PC-3 (cell line): ENCODE measurements at places on chromosomes 2 and 18. TPM values are rescaled to one million over a fixed set of nuclear protein-coding genes. Genes with fewer than 3 reads are reported as not detected.

The ASXL3 gene
- total RNA-seq = not detected in 2 replicates

The SLC30A3 gene
- 0.36 TPM in 1 of 2 replicates, not detected in the other for total RNA-seq

The PER2 gene
- total RNA-seq = 8.6 and 13.0 TPM in 2 replicates

The GALNT13 gene
- 2.0 and 2.6 TPM in 2 replicates for total RNA-seq

The SMAD7 gene
- total RNA-seq = 7.9 and 9.4 TPM in 2 replicates

The BMP10 gene
- total RNA-seq = not detected in 2 replicates

The GREB1L gene
- 6.3 and 10.3 TPM in 2 replicates for total RNA-seq

The UPP2 gene
- not detected in 2 replicates for total RNA-seq

The DYNAP gene
- total RNA-seq = not detected in 2 replicates

DNA sequence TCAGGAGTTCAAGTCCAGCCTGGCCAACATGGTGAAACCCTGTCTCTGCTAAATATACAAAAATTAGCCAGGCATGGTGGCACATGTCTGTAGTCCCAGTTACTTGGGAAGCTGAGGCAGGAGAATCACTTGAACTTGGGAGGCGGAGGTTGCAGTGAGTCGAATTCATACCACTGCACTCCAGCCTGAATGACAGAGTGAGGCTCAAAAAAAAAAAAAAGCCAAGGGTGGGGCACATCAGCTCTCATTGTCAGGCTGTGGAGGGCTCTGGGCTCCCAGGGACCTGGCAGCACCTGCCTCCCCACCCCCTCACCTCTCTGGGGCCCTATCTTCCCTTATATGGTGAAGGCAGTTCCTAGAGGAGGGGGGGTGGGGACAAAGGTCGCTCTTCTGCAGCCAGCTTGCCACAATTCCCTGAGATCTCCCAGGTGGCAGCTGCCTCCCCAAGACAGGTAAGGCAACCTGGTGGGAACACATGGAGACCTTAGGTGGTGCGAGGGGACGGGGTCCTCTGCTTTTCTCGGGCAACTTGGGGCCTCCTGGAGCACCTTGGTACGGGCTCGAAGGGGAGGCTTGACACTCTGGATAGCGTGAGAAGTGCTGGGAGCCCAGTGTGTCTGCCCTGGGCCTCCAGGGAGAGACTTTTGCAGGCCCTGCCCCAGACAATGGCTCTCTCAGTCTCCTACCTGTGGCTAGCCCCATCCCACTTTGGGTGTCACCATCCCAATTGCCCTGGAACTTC lies at the start of gene VIL1:
Gene VIL1 (plus strand): TSS at position 407 of the 742 bp plus-strand sequence. CDS start 4,656 bp downstream, outside the sequence.
- H3K27me3 ChIP-seq = no peaks in the 10 kb centered on the region
- H3K4me3 ChIP-seq = no peak within 1 kb of the TSS
- no peak within 1 kb of the TSS for H3K27ac ChIP-seq
- no peak for DNase-seq

GRCh38 chr2:121862286-121862685 lies 106.8 kb downstream of the TSN start:
- peaks cover 30% of the 10 kb centered on the region for H3K27me3 ChIP-seq
- H3K36me3 ChIP-seq = no peaks in the 10 kb centered on the region
- H3K27ac ChIP-seq = no peak overlapping the region
- no peak for DNase-seq
- no peak overlapping the region for H3K4me3 ChIP-seq
- H3K4me1 ChIP-seq = no peaks in the 10 kb centered on the region; the same call in 1 of the 2 replicates

DNA sequence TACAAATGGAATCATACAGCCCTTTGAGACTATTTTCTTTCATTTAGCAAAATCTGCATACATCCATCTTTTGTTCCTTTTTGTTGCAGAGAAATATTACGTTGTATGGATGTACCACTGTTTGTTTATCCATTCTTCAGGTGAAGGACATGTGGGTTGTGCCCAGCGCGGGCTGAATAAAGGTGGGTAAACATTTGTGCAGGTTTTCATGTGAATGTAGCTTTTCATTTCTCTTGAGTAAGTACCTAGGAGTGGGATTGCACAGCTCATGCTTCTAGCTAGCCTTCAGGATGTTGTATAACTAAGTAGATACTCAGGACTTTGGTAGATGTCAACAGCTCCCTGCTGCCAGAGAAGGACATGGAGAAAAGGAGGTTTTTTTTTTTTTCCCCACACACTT lies 50.6 kb upstream of the SPRED2 start:
- no peak overlapping the region for H3K27ac ChIP-seq
- DNase-seq = no peak
- no peaks in the 10 kb centered on the region for H3K36me3 ChIP-seq
- no peaks in the 10 kb centered on the region for H3K27me3 ChIP-seq
- H3K4me3 ChIP-seq = no peak overlapping the region

DNA sequence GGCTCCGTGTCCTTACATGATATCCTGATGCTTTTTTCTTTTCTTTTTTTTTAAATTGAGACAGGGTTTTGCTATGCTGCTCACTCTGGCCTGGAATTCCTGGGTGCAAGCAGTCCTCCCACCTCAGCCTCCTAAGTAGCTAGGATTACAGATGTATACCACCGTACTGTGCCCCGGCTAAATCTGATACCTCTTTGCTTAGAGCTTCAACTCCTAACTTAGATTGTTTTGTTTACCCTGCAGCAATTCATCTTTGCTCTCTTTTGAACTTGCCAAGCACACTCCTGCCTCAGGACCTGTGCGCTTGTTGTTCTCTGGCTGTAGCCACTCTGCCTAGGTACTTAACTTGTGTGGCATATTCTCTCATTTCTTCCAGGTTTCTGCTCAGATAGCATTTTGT lies 24.5 kb downstream of the RAB10 start:
- no peak for DNase-seq
- no peak overlapping the region for H3K4me3 ChIP-seq
- H3K27ac ChIP-seq = no peak overlapping the region
- no peaks in the 10 kb centered on the region for H3K27me3 ChIP-seq
- H3K4me1 ChIP-seq = no peaks in the 10 kb centered on the region

GRCh38 chr2:227033471-227034148 lies 130.4 kb downstream of the COL4A4 start:
- DNase-seq = peak; percentile 52
- H3K4me3 ChIP-seq = no peak overlapping the region
- no peaks in the 10 kb centered on the region for H3K36me3 ChIP-seq
- no peak overlapping the region for H3K27ac ChIP-seq
- no peaks in the 10 kb centered on the region for H3K4me1 ChIP-seq

DNA sequence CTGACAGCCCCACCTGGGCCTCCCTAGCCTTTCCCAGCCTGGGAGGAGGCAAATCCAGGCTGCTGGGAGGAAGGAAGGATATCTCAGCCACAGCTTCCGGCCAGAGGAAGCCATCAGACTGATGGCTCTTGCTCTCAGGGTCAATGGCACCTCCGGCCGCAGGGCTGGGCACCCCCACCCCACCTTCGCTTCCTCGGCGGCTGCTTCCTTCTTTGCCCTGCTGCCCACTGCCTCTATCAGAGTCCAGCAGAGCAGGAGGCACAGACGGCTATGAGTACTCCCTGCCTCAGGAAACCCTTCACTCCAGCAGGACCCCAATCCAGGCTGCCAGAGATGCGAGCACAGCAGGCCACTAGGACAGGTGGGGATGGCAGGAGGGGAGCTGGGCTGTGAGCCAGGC lies 3.3 kb downstream of the SEMA4C start:
- no peak overlapping the region for H3K27ac ChIP-seq
- H3K27me3 ChIP-seq = no peaks in the 10 kb centered on the region
- peaks cover 25% of the 10 kb centered on the region; the same call in 1 of the 2 replicates for H3K36me3 ChIP-seq
- DNase-seq = no peak

GRCh38 chr18:53567929-53568574 lies 656.4 kb downstream of the MBD2 start:
- H3K27ac ChIP-seq = no peak overlapping the region
- DNase-seq = peak; percentile 43
- H3K4me1 ChIP-seq = no peaks in the 10 kb centered on the region
- no peak overlapping the region for H3K4me3 ChIP-seq
- peaks cover 14% of the 10 kb centered on the region for H3K27me3 ChIP-seq
- no peaks in the 10 kb centered on the region for H3K36me3 ChIP-seq

GRCh38 chr2:224776795-224777558 lies 60.8 kb upstream of the CCDC195 start:
- no peak for DNase-seq
- no peaks in the 10 kb centered on the region for H3K36me3 ChIP-seq
- H3K4me1 ChIP-seq = no peaks in the 10 kb centered on the region
- no peak overlapping the region for H3K4me3 ChIP-seq
- no peak overlapping the region for H3K27ac ChIP-seq

- no peaks in the 10 kb centered on the region for H3K36me3 ChIP-seq
- no peak for DNase-seq
- H3K27me3 ChIP-seq = peaks cover 15% of the 10 kb centered on the region
- H3K4me1 ChIP-seq = no peaks in the 10 kb centered on the region
Measured at GRCh38 chr2:100640431-100641124, 77.8 kb downstream of the PDCL3 start.

GRCh38 chr2:177261116-177262060 lies 3.1 kb downstream of the NFE2L2 start:
- H3K4me3 ChIP-seq = peak overlapping the region; percentile 81
- H3K36me3 ChIP-seq = no peaks in the 10 kb centered on the region
- peaks cover 25% of the 10 kb centered on the region for H3K4me1 ChIP-seq
- H3K27me3 ChIP-seq = no peaks in the 10 kb centered on the region

- no peaks in the 10 kb centered on the region for H3K36me3 ChIP-seq
- peaks cover 14% of the 10 kb centered on the region for H3K4me1 ChIP-seq
- peak; percentile 95 for DNase-seq
- H3K4me3 ChIP-seq = no peak overlapping the region
Measured at GRCh38 chr2:84807063-84807485, 73.8 kb downstream of the TRABD2A start.

GRCh38 chr2:229971298-229971790 lies 49.0 kb downstream of the FBXO36 start:
- H3K4me3 ChIP-seq = no peak overlapping the region
- H3K4me1 ChIP-seq = no peaks in the 10 kb centered on the region
- H3K36me3 ChIP-seq = no peaks in the 10 kb centered on the region
- no peak for DNase-seq
- H3K27ac ChIP-seq = no peak overlapping the region

GRCh38 chr2:128236491-128237035 lies 82.1 kb downstream of the HS6ST1 start:
- H3K27ac ChIP-seq = peak overlapping the region; percentile 28; the same call in 1 of the 2 replicates
- H3K4me1 ChIP-seq = peaks cover 13% of the 10 kb centered on the region
- H3K36me3 ChIP-seq = no peaks in the 10 kb centered on the region

GRCh38 chr2:21118302-21118920 lies 5.4 kb upstream of the TDRD15 start:
- H3K4me3 ChIP-seq = no peak overlapping the region
- peak; percentile 34 for DNase-seq
- H3K4me1 ChIP-seq = no peaks in the 10 kb centered on the region
- no peaks in the 10 kb centered on the region for H3K27me3 ChIP-seq

- H3K27ac ChIP-seq = no peak overlapping the region
- no peaks in the 10 kb centered on the region for H3K27me3 ChIP-seq
- H3K36me3 ChIP-seq = peaks cover 7% of the 10 kb centered on the region; the same call in 1 of the 2 replicates
- peak overlapping the region; percentile 98; the same call in 1 of the 2 replicates for H3K4me3 ChIP-seq
- H3K4me1 ChIP-seq = peaks cover 44% of the 10 kb centered on the region
Measured at GRCh38 chr2:178482437-178482836, 2.2 kb downstream of the PLEKHA3 start.

GRCh38 chr2:169839954-169840746 lies 12.9 kb downstream of the UBR3 start:
- DNase-seq = no peak
- no peak overlapping the region for H3K27ac ChIP-seq
- no peaks in the 10 kb centered on the region for H3K27me3 ChIP-seq
- H3K36me3 ChIP-seq = peaks cover 6% of the 10 kb centered on the region; the same call in 1 of the 2 replicates
- no peak overlapping the region for H3K4me3 ChIP-seq

DNA sequence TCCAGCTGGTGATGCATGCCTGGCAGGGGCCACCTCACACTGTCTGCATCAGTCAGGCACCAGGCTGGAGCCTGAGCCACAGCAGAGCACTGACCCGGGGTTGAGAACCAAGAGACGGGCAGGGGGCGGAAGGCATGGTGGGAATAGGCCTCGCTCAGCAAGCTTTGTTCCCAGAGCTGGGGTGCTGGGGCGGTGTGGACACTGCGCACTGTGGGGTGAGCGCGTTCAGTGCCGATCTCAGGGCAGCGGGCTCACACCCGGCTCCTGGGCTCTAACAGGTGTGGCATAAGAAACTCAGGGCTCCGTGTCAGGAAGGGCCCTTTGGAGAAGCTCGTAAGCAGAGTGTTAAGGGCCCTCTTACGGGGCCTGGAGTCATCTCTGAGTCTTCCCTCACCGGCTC lies 15.7 kb downstream of the SH3RF3 start:
- H3K4me3 ChIP-seq = no peak overlapping the region
- H3K27me3 ChIP-seq = no peaks in the 10 kb centered on the region
- no peak for DNase-seq
- H3K4me1 ChIP-seq = no peaks in the 10 kb centered on the region
- H3K27ac ChIP-seq = no peak overlapping the region

DNA sequence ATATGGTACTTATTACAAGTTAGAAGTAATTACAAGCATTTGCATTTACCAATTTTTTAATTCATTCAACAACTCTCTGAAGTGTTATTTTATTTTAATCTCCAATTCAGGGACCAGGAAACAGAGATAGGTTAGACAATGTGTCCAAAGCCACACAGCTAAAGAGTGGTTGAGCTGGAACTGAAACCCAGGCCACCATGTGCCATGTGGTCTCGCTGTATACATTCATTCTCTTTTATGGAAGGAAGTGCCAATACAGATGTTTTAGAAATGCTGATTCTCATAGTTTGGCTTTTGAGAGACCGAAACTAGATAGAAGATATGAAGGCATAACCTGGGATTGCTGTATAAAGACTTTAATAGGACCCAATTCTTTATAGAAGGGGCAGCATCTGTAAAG lies 684.6 kb upstream of the ID2 start:
- no peaks in the 10 kb centered on the region for H3K36me3 ChIP-seq
- no peaks in the 10 kb centered on the region for H3K4me1 ChIP-seq
- DNase-seq = no peak
- H3K27me3 ChIP-seq = no peaks in the 10 kb centered on the region
- H3K27ac ChIP-seq = no peak overlapping the region
- H3K4me3 ChIP-seq = no peak overlapping the region

GRCh38 chr2:208820014-208820688 lies 413.6 kb downstream of the PTH2R start:
- DNase-seq = peak; percentile 15
- no peak overlapping the region for H3K4me3 ChIP-seq
- H3K36me3 ChIP-seq = no peaks in the 10 kb centered on the region
- no peak overlapping the region for H3K27ac ChIP-seq
- no peaks in the 10 kb centered on the region for H3K4me1 ChIP-seq

- no peak for DNase-seq
- peaks cover 52% of the 10 kb centered on the region for H3K36me3 ChIP-seq
- H3K4me1 ChIP-seq = peaks cover 5% of the 10 kb centered on the region
- no peaks in the 10 kb centered on the region for H3K27me3 ChIP-seq
- H3K4me3 ChIP-seq = no peak overlapping the region
Measured at GRCh38 chr2:55239656-55240222, 7.3 kb downstream of the RPS27A start.

- no peak overlapping the region for H3K27ac ChIP-seq
- H3K4me3 ChIP-seq = no peak overlapping the region
- H3K4me1 ChIP-seq = peaks cover 30% of the 10 kb centered on the region
- DNase-seq = no peak
Measured at GRCh38 chr18:77205769-77206168, 43.9 kb upstream of the GALR1 start.

- no peaks in the 10 kb centered on the region for H3K27me3 ChIP-seq
- H3K4me1 ChIP-seq = peaks cover 18% of the 10 kb centered on the region
- no peak overlapping the region for H3K27ac ChIP-seq
- no peak for DNase-seq
- H3K36me3 ChIP-seq = no peaks in the 10 kb centered on the region
Measured at GRCh38 chr2:31271851-31272267, 37.9 kb downstream of the EHD3 start.
